Activated CD8-positive, alpha-beta memory T cell treated with anti-CD3 and anti-CD28 coated beads, Interleukin-2, amount 50 U/mL, for 48 hours (primary cell): ENCODE measurements at places on chromosomes 12 and 14.

GRCh38 chr12:67161322-67161918 is 107.7 kb upstream of the CAND1 start:
- DNase-seq, result no peak

DNA sequence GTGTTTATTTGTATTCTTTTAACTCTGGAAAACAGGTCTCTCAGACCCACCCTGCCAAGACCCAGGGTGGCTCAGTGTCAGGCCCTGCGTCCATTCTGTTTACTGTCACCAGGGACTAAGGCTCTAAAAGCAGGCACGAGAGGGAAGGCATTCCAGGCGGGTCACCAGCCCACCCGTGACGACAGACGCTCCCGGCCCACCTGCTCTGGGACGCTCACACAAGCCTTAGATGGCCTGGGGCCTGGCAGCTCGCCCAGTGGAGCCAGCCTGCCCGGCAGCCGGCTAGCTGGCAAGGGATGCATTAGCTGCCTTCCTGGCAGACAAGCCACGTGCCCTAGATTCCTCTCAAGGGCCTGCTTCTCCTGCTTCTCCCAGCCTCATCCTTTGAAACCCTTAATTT is 9.2 kb upstream of the NUAK1 start:
- DNase-seq, result no peak

DNA sequence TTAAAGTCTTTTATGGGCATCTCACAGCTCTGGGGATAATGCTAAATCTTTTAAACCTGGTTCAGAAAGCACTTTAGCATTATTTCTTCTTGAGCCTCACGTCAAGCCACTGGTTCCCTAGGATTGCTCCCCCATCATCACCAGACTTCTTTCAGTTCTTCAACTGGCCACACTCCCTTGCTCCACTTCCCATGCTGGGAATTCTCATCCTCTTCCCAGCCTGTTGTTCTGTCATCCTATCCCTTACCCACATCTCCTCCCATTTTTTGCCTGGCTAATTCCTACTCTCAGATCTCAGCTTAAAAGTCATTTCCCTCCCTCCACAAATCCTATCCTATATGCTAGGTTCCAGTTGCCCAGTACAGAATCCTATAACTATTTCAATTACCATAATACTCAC is 14.4 kb downstream of the FERMT2 start:
- DNase-seq, result no peak

DNA sequence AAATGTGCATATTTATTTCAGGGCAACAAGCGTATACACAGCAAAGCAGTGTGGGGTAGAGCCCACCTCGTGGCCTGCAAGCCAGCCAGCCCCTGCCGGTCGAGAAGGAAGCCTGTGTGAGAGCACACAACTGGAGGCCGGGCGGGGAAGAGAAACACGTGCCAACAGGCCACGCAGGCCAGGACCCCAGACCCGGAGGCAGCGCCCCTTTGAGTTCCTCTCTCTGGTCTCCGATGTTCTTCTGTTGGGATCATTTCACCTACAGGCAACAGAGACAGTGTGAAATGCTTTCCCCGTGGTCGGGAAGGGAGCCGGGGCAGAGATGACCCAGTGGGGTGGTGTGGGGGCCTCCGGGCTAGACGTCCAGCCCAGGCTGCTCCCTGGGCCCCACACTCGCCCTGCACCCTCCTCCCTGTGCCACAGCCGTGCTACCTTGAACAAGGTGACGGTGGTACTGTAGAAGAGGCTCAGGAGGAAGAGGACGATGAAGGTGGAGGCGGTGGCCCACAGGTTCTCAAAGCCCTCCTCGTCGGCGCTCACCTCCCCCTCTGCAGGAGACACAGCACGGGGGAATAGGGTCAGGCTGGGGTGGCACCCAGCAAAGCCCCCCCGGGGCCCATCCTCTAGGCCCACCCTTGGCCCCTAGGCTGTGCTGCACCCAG is 325.5 kb downstream of the TMEM121 start:
- no peak for DNase-seq

GRCh38 chr14:73058922-73059673 is 764 bp downstream of the RBM25 start:
- no peak for DNase-seq

GRCh38 chr14:91056361-91056760 is 4.1 kb downstream of the RPS6KA5 start:
- no peak for DNase-seq
